Activated T-cell treated with anti-CD3 and anti-CD28 coated beads, Interleukin-2, amount 50 U/mL, for 24 hours (primary cell): ENCODE measurements at places on chromosomes 12 and 14.

GRCh38 chr12:4120316-4120917, 153.1 kb upstream of the CCND2 start:
- H3K36me3 ChIP-seq = no peaks in the 10 kb centered on the region
- H3K4me3 ChIP-seq = no peak overlapping the region
- no peak for DNase-seq
- no peak overlapping the region for H3K27ac ChIP-seq
- peaks cover 75% of the 10 kb centered on the region for H3K4me1 ChIP-seq
- no peaks in the 10 kb centered on the region for H3K27me3 ChIP-seq

- peak overlapping the region; percentile 82 for H3K27ac ChIP-seq
- no peak overlapping the region for H3K4me3 ChIP-seq
- DNase-seq = no peak
- peaks cover 9% of the 10 kb centered on the region for H3K4me1 ChIP-seq
- peaks cover 45% of the 10 kb centered on the region for H3K36me3 ChIP-seq
Observed at GRCh38 chr14:58488550-58488949, 61.0 kb downstream of the KIAA0586 start.

DNA sequence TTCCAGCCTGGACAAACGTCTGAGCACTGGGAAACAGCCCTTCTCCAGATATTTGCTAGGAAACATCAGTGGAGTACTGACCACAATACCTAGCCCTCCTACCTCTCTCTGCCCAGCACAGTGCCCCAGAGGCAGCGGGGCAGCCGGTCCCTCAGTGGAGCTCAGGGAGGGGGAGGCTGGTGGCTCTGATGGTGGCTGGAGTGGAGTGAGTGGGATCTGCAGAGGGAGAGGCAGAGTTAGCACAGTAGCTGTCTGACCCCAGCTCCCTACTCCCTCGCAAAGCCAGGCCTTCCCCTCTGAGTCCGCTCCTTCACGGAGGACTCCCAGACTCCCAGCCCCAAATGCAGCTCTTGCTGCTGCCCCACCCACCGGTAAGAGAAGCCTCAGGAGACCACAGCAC, 30.0 kb downstream of the NCKAP5L start:
- no peak overlapping the region for H3K4me3 ChIP-seq
- DNase-seq = no peak
- no peaks in the 10 kb centered on the region for H3K27me3 ChIP-seq
- no peak overlapping the region for H3K27ac ChIP-seq
- H3K4me1 ChIP-seq = no peaks in the 10 kb centered on the region
- H3K36me3 ChIP-seq = peaks cover 19% of the 10 kb centered on the region

DNA sequence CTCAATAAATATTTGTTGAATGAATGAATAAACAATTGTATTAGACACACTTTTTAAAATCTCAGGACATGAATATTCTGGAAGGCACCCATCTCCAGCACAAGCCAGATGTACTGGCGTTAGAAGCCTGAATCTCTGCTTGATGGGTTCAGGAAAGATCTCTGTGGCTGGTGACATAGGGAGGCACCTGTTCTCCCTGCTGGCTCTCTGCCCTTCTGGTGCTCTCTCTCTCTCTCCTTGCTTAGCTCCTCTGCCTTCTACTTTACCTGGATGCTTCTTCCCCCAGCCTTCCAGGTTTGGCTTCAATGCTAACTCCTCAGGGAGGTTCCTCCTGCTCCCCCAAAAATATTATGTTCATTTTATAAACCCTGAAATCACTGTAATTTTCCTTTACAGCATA, 1.5 kb downstream of the CYP46A1 start:
- peaks cover 16% of the 10 kb centered on the region for H3K4me1 ChIP-seq
- H3K4me3 ChIP-seq = no peak overlapping the region
- peaks cover 44% of the 10 kb centered on the region for H3K27me3 ChIP-seq
- H3K36me3 ChIP-seq = peaks cover 3% of the 10 kb centered on the region
- no peak for DNase-seq
- H3K27ac ChIP-seq = no peak overlapping the region

- no peak overlapping the region for H3K4me3 ChIP-seq
- no peak for DNase-seq
- no peaks in the 10 kb centered on the region for H3K4me1 ChIP-seq
- no peaks in the 10 kb centered on the region for H3K27me3 ChIP-seq
Observed at GRCh38 chr14:59435101-59435500, 30.1 kb downstream of the GPR135 start.

DNA sequence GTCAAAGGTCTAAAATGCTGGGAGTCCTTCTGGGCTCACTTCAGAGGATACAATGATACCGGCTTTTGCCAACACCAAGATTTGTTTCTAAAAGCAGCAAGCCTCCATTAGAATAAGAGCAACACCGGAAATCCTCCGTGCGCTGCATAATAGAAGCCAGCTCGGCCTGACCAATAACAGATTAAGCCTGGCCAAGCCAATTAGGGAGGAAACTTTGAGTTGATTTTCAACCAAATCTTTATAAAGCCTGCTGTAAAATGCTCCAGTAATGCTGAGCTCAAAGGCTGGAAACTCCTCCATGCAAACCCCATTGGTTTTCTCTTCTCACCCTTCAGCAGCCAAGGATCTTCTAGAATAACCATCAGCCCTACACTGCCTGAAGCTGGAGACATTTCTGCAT, 150.1 kb downstream of the NTF3 start:
- H3K36me3 ChIP-seq = no peaks in the 10 kb centered on the region
- no peak overlapping the region for H3K27ac ChIP-seq
